ENCODE measurements at places on chromosomes 1 and 21.

GRCh38 chr21:41260428-41260827 lies 56.2 kb upstream of the FAM3B start:
- DNase-seq, result no peak

- no peak for DNase-seq
Measured at GRCh38 chr1:203475012-203475981, at the start of gene PRELP. PRELP (plus strand) TSS chr1:203475806; CDS start chr1:203483185, 7,379 bp downstream.

- DNase-seq, result no peak
Measured at GRCh38 chr1:226082959-226083301, 20.4 kb downstream of the H3-3A start.

- DNase-seq, result no peak
Measured at GRCh38 chr21:34613679-34614627, 960 bp downstream of the RCAN1 start.

- no peak for DNase-seq
Measured at GRCh38 chr1:178407655-178408054, 89.1 kb downstream of the CLEC20A start.

DNA sequence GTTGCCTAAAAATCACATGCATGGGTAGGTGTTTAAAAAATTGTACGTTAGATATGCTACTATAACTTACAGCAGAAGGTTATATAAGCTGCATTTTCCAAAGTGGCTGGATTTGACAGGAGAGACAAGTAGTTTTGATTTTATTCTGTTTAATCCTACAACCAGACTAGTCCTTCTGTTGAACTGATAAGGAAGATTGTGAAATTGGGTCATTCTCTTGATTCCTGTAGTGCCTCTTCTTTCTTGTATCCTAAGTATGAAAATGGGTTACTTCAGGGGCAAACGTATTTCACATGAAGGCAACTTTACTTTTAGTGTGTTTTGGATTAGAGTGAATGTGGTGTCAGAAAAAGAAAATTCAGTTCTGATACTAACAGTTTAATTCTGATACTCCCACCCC lies 19.0 kb downstream of the CDC42 start:
- no peak for DNase-seq

DNA sequence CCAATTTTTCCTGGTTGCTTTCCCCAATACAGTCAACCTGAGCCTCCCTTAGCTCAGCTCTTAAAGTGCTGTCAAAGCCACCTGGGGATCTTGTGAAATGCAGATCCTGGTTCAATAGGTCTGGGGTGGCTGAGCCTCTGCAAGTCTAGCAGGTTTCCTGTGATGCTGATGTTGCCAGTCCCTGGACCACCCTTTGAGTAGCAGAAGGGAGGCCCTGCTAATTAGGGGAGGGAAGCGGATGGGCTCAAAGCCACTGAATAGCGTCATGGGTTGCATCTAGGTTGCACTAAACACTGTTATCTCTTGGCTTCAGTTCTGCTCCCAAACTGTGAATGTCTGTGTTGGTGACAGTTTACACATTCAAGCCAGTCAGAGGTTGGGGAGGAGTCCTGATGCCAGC lies 127.2 kb downstream of the KAZN start:
- no peak for DNase-seq

DNA sequence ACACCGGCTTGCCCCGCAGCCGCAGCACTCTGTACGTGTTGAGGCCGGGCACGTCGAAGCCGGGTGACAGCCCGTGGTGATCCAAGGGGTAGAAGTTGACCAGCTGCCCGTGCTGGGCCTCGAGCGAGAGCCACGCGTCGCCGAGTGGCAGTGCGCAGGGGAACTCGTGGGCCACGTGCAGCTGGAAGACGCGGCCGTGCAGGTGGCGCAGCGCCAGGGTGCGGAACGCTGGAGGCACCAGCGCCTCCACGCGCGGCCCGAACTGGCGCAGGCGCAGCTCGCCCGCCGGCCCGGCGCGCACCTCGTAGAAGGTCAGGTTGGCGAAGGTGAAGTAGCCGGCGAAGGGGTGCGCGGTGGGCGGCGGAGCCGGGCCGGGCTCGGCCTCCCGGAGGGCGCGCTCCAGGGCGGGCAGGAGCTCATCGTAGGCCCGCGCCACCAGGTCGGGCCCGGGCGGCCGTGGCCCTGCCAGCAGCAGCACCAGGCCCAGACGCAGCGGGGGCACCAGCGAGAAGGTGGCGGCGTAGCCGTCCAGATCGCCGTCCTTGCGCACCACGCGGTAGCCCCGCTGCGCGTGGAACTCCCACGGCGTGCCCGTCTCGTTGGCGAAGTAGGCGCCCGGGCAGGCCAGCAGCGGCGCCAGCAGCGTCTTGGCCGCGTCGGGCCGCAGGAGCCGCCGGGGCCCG lies 19.5 kb downstream of the LACTBL1 start:
- DNase-seq, result no peak

GRCh38 chr1:40583980-40584379 lies 52.5 kb downstream of the ZNF684 start:
- no peak for DNase-seq

DNA sequence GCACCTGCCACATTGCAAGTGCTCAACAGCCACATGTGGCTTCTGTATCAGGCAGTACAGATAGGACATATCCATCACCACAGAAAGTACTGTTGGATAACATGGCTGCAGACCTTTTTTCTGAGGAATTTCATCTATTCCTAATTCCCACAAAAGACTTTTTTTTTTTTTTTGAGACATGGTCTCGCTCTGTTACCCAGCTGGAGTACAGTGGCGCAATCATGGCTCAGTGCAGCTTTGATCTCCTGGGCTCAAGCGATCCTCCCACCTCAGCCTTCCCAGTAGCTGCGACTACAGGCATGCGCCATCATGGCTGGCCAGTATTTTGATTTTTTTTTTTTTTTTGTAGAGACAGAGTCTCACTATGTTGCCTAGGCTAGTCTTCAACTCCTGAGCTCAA lies 33.3 kb downstream of the YARS1 start:
- no peak for DNase-seq

DNA sequence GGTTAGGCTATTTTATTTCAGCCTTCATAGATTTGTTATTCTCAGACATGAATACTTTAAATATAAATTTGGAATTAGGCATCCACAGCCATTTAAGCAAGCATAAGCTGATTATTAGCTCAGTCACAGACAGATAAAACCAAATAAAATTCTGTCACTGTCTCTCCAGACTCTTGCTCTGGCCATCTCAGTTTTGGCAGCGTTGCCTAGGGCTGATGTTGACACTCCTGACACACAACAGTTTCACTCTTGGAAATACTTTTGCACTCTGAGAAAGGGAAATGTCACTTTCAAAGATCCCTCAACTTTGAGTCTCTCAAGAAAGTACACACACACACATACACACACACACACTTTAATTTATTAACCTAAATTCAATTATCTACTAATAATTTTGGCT lies 372.7 kb downstream of the BRINP3 start:
- no peak for DNase-seq

DNA sequence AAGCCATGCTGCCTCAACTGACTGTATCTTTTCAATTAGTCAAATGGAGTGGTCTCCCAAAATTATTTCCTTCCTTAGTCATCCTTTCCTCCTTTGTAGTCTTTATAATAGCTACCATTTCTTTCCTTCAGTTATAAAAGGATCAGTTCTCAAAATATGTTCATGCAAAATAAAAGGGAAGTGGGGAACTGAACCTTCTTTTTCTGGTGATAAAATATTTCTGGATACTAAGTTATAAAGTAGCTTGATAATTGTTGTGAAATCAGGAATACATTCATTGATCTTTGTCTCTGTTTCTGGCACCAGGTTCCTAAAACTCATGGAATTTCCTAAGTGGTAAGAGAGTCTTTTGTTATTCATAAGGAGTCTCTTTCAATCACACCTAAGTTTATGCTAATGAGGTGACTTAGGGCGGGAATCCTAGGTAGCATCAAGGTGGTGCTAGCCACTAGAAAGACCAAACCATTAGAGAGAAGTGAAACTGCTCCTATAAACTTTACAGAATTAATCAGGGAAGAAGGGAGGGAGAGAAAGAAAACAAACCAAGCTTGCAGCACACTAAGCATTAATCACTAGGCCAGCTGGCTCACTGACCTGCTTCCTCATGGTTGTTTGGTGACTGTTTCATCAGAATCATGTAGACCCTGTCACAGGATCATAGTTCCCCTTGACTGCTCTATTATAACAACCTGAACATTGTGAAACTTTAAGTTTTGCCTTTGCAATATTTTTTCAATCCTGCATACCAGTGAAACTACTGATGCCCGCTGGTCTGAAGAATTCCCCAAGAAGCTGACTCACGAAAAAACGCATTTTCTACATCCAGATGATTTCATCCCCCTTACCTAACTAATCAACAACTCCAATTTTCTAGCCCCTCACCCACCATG lies 161.6 kb upstream of the PTBP2 start:
- DNase-seq, result no peak

- no peak for DNase-seq
Measured at GRCh38 chr21:43585924-43586413, 73.3 kb downstream of the HSF2BP start.

GRCh38 chr1:67557696-67558448 lies 127.1 kb upstream of the GADD45A start:
- no peak for DNase-seq

GRCh38 chr21:45859762-45860357 lies 121.7 kb upstream of the COL6A1 start:
- DNase-seq, result no peak

DNA sequence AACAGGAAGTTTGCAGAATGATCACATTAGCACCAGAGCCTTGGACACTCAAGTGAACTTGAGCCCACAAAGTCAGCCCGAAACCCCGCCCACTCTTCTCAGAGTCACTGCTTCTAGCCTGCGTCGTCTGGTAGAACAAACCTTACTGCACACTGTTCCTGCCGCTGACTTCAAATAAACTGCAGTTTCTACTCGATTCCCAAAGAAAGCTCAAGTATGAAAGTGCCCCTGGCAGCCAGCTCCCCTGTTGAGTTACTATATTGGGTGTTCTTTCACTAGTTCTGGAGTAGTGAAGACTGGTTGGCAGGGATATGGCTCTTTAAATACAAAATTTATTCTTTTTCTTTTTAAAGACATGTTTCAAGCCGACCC lies 164.7 kb downstream of the GALNT2 start:
- DNase-seq, result no peak

DNA sequence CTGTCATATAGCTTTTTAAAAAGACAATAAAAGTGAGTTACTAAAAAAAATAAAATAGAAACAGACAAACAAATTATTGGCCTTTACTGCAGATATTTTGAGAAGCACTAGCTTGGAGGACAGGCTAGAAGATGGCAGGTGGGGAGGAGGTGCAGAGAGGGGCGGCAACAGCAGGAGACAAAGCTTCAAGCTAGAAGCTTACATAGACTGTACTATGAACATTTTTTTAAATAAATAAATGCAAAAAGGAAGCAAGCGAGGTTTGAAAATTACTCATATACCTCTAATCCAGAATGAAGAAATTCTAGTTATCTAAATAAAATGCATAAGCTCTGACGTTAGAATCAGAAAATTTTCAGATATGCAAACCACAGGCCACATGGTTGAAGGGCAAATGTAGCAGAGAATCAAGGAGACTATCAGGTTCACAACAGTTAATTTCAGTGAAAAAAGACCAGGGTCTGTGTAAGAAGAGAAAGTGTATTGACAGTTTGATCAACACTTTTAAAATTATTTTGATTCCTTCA lies 54.9 kb downstream of the NRIP1 start:
- no peak for DNase-seq

- no peak for DNase-seq
Measured at GRCh38 chr1:203121186-203122015, 6.1 kb upstream of the ADORA1 start.

DNA sequence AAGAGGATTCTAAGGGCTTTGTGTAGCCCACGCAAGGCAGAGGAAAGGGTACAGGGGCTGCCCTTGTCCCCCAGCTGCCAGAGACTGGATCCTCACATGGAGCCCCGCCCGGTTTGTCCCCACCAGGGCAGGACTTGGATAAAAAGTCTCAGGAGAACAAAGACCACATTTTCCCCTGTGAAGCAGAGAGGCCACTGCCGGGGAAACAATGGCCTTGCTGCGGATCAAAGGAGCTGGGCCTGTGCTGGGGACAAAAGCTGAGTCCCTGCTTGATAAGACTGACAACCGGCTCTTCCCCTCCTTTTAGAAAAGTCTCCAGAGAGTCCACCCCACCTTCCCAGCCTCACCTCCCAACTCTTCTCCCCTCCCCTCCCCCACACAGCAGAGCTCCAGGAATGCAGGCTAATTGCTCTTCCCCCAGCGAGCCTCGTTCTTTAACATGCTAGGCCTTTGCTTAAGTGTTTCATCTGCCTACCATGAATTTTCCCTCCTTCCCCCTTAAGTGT lies 142.4 kb downstream of the PLPP3 start:
- DNase-seq, result no peak
